Activated naive CD8-positive, alpha-beta T cell treated with anti-CD3 and anti-CD28 coated beads for 36 hours (primary cell): ENCODE measurements at places on chromosomes 7 and 10. TPM values are rescaled to one million over a fixed set of nuclear protein-coding genes. Genes with fewer than 3 reads are reported as not detected.

GRCh38 chr7:150947241-150947745 is 30.8 kb downstream of the KCNH2 start:
- DNase-seq = no peak
- H3K4me1 ChIP-seq = peaks cover 11% of the 10 kb centered on the region
- no peaks in the 10 kb centered on the region for H3K36me3 ChIP-seq
- no peak overlapping the region for H3K27ac ChIP-seq

DNA sequence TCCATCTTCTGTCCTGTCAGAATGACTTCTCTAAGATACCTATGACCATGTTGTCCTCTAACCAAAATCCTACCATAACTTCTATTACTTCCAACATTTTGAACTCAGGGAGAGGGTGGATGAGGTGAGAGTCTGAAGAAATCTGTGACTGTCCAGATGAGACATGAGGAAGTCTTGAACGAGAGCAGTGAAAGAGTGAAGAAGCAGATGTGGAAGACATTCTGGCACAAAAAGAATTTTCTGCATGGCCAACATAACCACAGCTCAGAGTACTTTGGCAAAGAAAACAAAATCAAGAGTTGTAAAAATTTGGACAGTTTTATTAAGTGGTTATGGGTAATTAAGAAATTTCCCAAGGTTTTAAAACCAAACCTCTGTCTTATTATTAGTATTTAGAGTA is 141.6 kb downstream of the CPEB3 start:
- H3K27me3 ChIP-seq = no peaks in the 10 kb centered on the region
- no peak overlapping the region for H3K27ac ChIP-seq
- no peak for DNase-seq
- peaks cover 5% of the 10 kb centered on the region for H3K4me1 ChIP-seq
- H3K36me3 ChIP-seq = no peaks in the 10 kb centered on the region
- no peak overlapping the region for H3K4me3 ChIP-seq

GRCh38 chr7:15866753-15867152 is 180.3 kb upstream of the MEOX2 start:
- no peaks in the 10 kb centered on the region for H3K36me3 ChIP-seq
- H3K27me3 ChIP-seq = no peaks in the 10 kb centered on the region
- H3K4me1 ChIP-seq = no peaks in the 10 kb centered on the region
- H3K27ac ChIP-seq = no peak overlapping the region

Gene TFPI2
- total RNA-seq = not detected

Gene ZNF804B
- total RNA-seq = not detected
